ENCODE measurements at places on chromosomes 16 and 17. TPM values are rescaled to one million over a fixed set of nuclear protein-coding genes. Genes with fewer than 3 reads are reported as not detected.

GRCh38 chr17:59914274-59914854 is 21.4 kb downstream of the RPS6KB1 start:
- no peak overlapping the region for H3K4me3 ChIP-seq
- H3K4me1 ChIP-seq, result no peaks in the 10 kb centered on the region

The RRAD gene
- total RNA-seq, result 0.34 TPM

DNA sequence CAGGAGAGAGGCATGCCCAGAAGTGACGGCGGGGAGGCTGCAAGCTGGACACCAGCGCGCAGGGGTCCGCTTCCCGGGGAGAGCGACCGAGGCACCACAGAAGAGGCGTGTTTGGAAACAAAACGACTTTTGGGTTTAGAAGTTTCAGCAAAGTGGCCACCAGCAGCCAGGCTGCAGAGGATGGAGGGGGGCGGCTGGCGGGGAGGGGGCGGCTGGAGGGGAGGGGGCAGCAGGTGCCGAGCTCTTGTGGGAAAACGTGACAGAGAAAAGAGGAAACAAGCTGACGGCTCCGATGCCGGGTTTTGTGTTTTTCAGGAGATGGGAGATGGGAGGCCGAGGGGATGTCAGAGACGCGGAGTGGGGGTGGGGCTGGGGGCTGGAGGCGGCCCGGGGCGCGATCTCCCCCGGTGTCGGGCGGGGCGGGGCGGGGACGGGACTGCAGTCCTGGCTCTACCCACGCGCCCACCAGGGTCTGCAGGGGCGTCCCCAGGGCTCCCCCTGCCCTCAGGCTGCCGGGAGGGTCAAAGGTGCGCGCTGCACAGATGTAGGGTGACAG is 32.1 kb upstream of the RPH3AL start:
- H3K36me3 ChIP-seq, result peaks cover 3% of the 10 kb centered on the region
- no peak for DNase-seq
- no peak overlapping the region for H3K27ac ChIP-seq
- peaks cover 34% of the 10 kb centered on the region for H3K27me3 ChIP-seq
- peaks cover 14% of the 10 kb centered on the region for H3K4me1 ChIP-seq

GRCh38 chr16:48182979-48183537 is 27.3 kb upstream of the ABCC12 start:
- H3K4me1 ChIP-seq, result peaks cover 2% of the 10 kb centered on the region
- H3K27me3 ChIP-seq, result peaks cover 7% of the 10 kb centered on the region
- H3K27ac ChIP-seq, result no peak overlapping the region
- no peak overlapping the region for H3K4me3 ChIP-seq

- no peak overlapping the region for H3K4me3 ChIP-seq
- peaks cover 15% of the 10 kb centered on the region for H3K4me1 ChIP-seq
- H3K27me3 ChIP-seq, result peaks cover 5% of the 10 kb centered on the region
These were observed 129.6 kb upstream of the TNRC6C start for GRCh38 chr17:77828749-77829539.

DNA sequence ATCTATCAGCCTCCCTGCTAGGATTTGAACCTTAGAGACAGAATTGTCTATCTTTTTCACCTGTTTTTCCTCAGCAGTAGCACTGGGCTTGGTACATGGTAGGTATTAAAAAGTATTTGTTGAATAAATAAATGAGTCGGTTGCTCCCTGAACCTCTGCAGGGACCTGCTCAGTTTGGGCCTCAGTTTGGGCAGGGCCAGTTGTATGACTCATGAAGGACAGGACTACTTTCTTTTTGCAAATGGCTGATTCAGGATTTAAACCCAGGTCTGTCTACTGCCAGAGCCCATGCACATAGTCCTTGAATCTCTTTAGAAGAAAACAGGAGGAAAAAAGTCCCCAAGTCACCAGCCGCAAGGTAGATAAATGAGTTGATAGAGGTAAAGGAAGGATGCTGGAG is 3.1 kb downstream of the MMP2 start:
- H3K36me3 ChIP-seq, result no peaks in the 10 kb centered on the region
- no peak overlapping the region for H3K4me3 ChIP-seq
- H3K4me1 ChIP-seq, result peaks cover 1% of the 10 kb centered on the region

- peaks cover 47% of the 10 kb centered on the region for H3K36me3 ChIP-seq
- H3K27me3 ChIP-seq, result no peaks in the 10 kb centered on the region
- peak overlapping the region; percentile 91 for H3K4me3 ChIP-seq
- H3K27ac ChIP-seq, result peak overlapping the region; percentile 99
These were observed 633 bp downstream of the ARMC5 start for GRCh38 chr16:31459687-31460581.

GRCh38 chr16:67762385-67762784 is 43.3 kb upstream of the GFOD2 start:
- H3K4me1 ChIP-seq, result peaks cover 14% of the 10 kb centered on the region
- H3K27ac ChIP-seq, result no peak overlapping the region
- no peak overlapping the region for H3K4me3 ChIP-seq
- H3K27me3 ChIP-seq, result no peaks in the 10 kb centered on the region
- H3K36me3 ChIP-seq, result peaks cover 6% of the 10 kb centered on the region

The SRL gene
- not detected for total RNA-seq

DNA sequence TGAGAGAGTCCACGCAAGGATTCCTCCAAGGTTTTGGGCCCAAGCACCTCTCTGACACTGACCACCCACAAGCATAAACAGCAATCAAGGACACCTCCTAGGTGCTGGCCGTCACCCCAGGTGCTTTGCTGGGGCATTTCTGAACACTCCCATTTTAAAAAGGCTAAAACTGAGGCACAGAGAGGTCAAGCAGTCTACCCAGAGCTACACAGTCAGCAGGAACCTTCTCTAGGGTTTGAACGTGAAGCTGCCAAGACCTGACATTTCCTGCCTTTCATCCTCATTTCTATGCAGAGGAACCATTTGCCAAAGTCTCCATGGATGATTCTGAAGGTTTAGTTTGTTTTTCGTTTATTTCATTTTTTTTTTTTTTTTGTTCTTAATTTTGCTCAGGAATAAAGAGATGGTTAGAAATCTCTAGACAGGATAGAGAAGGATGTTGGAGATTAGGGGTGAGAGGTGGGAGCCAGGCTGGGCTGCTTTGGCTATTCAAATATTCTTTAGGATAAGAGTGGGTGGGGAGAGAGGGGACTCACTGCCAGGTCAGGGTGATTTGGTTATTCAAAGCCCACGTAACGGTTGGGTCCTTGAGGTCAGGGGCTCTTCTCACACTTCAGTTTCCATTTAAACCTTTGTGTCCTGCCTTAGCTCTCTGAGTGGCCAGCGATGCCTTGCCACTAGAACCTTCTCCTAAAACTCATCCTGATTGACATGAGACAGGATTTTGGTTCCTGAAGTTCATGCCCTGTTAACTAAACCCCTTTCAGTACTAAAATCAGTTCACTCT is 6.2 kb downstream of the PLCG2 start:
- H3K36me3 ChIP-seq, result no peaks in the 10 kb centered on the region
- H3K27me3 ChIP-seq, result peaks cover 30% of the 10 kb centered on the region
- peaks cover under 1% of the 10 kb centered on the region for H3K4me1 ChIP-seq
- no peak for DNase-seq

- H3K4me3 ChIP-seq, result no peak overlapping the region
- no peak for DNase-seq
- H3K27me3 ChIP-seq, result peaks cover 6% of the 10 kb centered on the region
- no peaks in the 10 kb centered on the region for H3K36me3 ChIP-seq
These were observed 19.1 kb upstream of the ALDH3A2 start for GRCh38 chr17:19629449-19629848.

DNA sequence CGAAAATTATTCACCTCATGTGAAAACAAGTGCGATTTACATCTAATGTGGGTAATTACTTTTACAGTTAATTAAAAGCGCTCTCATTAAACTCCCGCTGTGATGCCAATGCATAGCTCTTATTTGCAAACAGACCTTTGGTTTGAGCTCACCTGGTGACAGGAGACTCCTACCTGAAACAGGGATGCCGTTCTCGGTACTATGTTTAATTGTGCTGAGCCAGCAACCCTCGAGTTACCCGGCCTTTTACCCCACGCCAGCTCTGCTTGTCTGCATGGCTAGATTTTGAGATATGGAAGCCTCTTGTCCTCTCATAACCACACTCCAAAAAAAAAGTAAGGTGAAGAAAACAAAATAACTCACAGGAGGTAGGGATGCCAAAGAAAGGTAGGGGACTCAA is 690.4 kb upstream of the RBFOX1 start:
- no peak overlapping the region for H3K27ac ChIP-seq
- no peaks in the 10 kb centered on the region for H3K4me1 ChIP-seq
- H3K4me3 ChIP-seq, result no peak overlapping the region
- peaks cover 2% of the 10 kb centered on the region for H3K27me3 ChIP-seq
- no peaks in the 10 kb centered on the region for H3K36me3 ChIP-seq

GRCh38 chr16:67541391-67542263 is 13.0 kb downstream of the RIPOR1 start:
- peaks cover 33% of the 10 kb centered on the region for H3K4me1 ChIP-seq
- H3K36me3 ChIP-seq, result peaks cover 11% of the 10 kb centered on the region
- peaks cover 4% of the 10 kb centered on the region for H3K27me3 ChIP-seq

The MPP3 gene
- total RNA-seq, result not detected

The CHST6 gene
- not detected for total RNA-seq

- H3K4me1 ChIP-seq, result peaks cover 50% of the 10 kb centered on the region
- H3K27ac ChIP-seq, result peak overlapping the region; percentile 96
- peaks cover 26% of the 10 kb centered on the region for H3K36me3 ChIP-seq
- peak; percentile 80 for DNase-seq
- no peaks in the 10 kb centered on the region for H3K27me3 ChIP-seq
These were observed 4.4 kb downstream of the SNAI3 start for GRCh38 chr16:88681709-88682451.

The IGF2BP1 gene
- total RNA-seq, result not detected

The GLYR1 gene
- total RNA-seq, result 95.7 TPM

DNA sequence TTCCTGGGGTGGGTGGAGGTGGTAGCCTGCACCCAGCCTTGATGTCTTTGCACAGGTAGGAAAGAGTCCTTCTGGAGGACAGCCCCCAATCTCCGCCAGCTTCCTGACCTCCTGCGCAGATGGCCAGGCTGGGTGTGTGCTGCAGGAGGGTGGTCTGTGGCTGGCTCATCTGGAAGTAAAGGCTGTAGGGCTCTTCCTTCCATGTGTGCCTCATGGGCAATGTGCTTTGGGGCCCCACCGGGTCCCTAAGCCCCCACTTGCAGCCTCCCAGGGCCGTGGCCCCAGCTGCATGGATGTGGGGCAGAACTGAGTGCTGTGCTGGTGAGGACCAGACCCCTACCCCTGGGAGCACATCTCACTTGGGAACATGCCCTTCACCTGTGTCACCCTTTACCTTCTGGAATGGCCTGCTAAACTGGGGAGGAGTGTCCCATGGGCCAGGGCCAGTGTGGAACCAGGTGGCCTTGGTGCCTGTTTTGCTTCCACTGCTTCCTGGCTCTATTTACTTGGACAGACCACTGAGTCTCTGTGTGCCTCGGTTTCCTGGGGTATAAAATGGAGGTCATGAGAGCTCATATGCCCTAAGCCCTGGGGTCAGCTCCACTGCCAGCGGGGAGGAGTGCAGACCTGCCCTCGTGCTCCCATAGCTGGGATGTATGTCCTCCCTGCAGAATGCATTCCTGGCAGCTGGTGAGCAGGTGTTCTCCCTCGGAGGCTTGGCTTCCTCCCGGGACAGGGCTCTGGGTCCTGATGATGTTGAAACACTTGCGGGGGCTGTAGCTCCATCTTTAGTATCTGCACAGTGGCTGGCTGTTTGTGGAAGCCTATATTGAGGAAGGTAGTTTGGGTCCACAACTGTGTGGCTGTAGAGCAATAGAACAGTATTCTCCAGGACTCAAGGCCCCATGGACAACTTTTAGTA is 18.0 kb downstream of the MPRIP start:
- no peak overlapping the region for H3K27ac ChIP-seq
- peaks cover 9% of the 10 kb centered on the region for H3K36me3 ChIP-seq
- H3K4me1 ChIP-seq, result peaks cover 24% of the 10 kb centered on the region
- H3K4me3 ChIP-seq, result no peak overlapping the region
- DNase-seq, result no peak

- H3K27me3 ChIP-seq, result peaks cover 30% of the 10 kb centered on the region
- no peak overlapping the region for H3K4me3 ChIP-seq
- H3K36me3 ChIP-seq, result no peaks in the 10 kb centered on the region
These were observed 6.2 kb downstream of the NACA2 start for GRCh38 chr17:61584866-61585265.

The CSH2 gene
- not detected for total RNA-seq

The LAT gene
- total RNA-seq, result 270 TPM

- H3K27me3 ChIP-seq, result no peaks in the 10 kb centered on the region
- no peak for DNase-seq
- no peaks in the 10 kb centered on the region for H3K4me1 ChIP-seq
These were observed 40.4 kb upstream of the DNAH17 start for GRCh38 chr17:78617511-78618061.

- no peak for DNase-seq
- H3K27me3 ChIP-seq, result no peaks in the 10 kb centered on the region
- H3K27ac ChIP-seq, result peak overlapping the region; percentile 100
- H3K4me3 ChIP-seq, result peak overlapping the region; percentile 90
These were observed 585 bp downstream of the AP1G1 start for GRCh38 chr16:71807905-71808592.

The KRT25 gene
- not detected for total RNA-seq

The C16orf54 gene
- 64.3 TPM for total RNA-seq

The PTGES3L gene
- 0.37 TPM for total RNA-seq

Measured in activated CD8-positive, alpha-beta T cell treated with anti-CD3 and anti-CD28 coated beads, Interleukin-2, amount 10 ng/mL, durations not matched to agents 7 days and 5 days (primary cell).